ENCODE measurements at places on chromosomes 1 and 21.

DNA sequence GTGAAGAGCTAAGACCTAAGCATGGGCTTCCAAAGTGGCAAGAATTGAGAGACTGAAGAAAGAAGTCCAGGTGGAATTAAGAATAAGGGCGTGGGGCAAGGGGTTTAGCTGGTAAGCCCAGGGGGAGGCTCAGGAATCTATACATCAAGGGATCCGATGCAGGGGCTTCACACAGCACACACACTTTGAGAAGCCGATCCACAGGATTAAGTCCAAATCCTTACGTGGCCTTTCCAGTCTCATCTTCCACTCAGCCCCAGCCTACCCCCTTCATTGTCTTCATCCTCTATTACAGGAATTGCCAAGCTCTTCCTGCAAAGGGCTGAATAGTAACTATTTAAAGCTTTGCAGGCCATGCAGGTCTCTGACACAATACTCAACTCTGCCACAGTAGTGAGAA, 101.3 kb downstream of the TGFBR3 start:
- no peak for DNase-seq

DNA sequence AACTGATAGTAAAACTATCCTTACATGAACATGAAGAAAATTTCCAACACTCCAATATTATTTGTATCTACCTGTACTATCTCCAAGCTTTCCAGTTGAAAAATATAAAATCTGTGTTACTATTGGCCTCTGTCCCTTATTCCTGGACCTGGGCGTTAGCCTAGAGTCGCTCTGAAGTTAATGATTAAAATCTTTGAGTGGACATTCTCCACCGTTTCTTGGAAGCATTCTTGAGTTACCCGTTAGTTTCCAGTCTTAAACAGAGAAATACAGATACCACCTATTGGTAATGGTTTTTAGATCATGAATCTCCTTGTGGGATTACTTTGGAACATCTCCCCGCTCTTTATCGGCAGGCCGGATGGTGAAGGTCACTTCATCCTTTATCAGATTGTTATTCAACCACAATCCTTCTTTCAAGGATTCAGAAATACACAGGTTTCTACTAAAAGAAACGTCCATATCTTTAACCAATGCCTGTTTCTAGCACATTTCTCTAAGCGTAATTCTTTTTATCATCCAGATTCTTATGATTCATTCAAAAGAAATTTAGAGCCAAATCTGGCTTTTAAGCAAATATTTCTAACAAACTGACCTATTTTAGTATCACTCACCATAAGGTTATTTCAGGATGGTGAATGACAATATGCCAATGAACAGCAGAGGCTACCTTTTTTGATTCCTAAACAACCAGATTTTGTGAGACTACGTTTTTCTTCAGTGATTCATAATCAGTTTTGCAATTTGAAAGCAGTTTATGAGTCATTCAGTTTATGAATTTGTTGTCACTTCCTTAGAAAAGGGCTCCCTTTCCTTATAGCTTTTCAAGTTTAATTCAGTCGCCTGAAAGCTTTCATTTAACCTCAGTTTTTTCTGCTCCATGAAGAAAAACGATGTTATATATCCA, 70.2 kb upstream of the ERRFI1 start:
- DNase-seq = no peak

- DNase-seq = no peak
Measured at GRCh38 chr1:65558215-65558614, 137.7 kb downstream of the LEPR start.

DNA sequence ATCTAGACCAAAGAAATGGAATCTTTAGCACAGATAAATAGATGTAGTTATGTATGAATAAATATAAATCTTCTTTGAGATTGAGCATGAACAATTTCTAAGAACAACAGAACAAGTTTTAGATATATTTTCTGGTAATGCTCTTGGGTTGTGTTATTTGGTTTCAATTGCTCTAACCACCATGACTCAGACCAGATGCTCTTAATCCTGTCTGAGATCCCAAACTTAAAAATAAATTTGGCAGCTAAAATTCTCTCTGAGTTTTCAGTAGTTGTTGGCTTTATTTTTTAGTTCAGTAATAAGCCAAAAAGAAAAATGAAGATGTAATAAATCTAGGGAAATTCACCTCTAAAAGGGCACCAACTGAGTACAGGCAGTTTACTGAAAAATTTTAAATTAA, 1693.4 kb downstream of the NCAM2 start:
- DNase-seq = no peak

DNA sequence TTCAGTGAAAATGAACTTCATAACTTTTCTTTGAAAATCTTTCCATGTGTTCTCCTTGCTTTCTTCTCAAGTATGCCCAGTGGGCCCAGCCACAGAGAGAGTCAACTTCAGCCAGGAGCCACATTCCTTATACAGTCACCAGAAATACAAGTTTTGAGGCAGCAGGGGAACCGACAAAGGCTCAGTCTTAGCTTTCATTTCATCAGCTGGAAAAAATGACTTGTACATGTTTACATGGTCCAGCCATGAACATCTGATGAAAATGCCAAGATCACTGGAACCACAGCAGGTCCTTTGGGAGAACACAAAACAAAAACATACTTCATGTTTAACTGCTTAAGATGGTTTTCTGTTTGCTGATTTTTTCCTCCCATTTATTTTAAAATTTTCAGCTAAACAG, 72.5 kb downstream of the SYDE2 start:
- no peak for DNase-seq

GRCh38 chr1:8218351-8219092, 99.4 kb upstream of the SLC45A1 start:
- DNase-seq = peak; percentile 32

GRCh38 chr1:223259462-223259861, 104.5 kb downstream of the SUSD4 start:
- no peak for DNase-seq

GRCh38 chr1:60891281-60891680, 191.1 kb upstream of the NFIA start:
- no peak for DNase-seq

- no peak for DNase-seq
Measured at GRCh38 chr1:91697416-91697815, 188.5 kb downstream of the TGFBR3 start.

GRCh38 chr1:231053493-231054162, 13.6 kb upstream of the FAM89A start:
- no peak for DNase-seq

GRCh38 chr1:207876131-207876530, 34.8 kb downstream of the CD34 start:
- no peak for DNase-seq
